ENCODE measurements at places on chromosomes 13 and 19.

GRCh38 chr19:35265900-35266519, 2.8 kb upstream of the USF2 start:
- no peak for DNase-seq

GRCh38 chr13:87058786-87059329, 612.3 kb upstream of the SLITRK5 start:
- no peak for DNase-seq

GRCh38 chr13:113852536-113853517, 11.0 kb downstream of the GAS6 start:
- DNase-seq, result no peak

GRCh38 chr13:50334944-50335343, 319.7 kb downstream of the KCNRG start:
- DNase-seq, result no peak

DNA sequence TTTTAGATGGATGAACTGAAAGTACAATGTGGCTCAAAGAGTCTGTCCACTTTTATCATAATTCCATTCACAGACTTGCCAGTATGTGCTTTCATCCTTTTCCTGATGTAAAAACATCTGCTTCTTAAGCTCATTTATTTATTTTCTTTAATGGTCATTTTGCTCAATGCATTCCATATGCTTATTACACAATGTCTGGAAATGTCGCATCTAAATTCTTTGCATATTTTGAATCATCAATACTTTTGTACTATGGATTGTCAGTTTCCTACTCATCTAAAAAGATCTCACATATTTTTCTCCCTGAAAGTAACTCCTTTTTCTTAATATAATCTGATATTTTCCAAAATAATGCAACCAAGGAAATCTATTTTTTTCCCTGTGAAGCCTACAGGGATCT, 1315.8 kb downstream of the EFNB2 start:
- DNase-seq, result no peak

GRCh38 chr13:20995245-20995838, 66.0 kb downstream of the LATS2 start:
- DNase-seq, result no peak

GRCh38 chr19:49987159-49987698, 26.3 kb upstream of the SIGLEC11 start:
- peak; percentile 79 for DNase-seq

DNA sequence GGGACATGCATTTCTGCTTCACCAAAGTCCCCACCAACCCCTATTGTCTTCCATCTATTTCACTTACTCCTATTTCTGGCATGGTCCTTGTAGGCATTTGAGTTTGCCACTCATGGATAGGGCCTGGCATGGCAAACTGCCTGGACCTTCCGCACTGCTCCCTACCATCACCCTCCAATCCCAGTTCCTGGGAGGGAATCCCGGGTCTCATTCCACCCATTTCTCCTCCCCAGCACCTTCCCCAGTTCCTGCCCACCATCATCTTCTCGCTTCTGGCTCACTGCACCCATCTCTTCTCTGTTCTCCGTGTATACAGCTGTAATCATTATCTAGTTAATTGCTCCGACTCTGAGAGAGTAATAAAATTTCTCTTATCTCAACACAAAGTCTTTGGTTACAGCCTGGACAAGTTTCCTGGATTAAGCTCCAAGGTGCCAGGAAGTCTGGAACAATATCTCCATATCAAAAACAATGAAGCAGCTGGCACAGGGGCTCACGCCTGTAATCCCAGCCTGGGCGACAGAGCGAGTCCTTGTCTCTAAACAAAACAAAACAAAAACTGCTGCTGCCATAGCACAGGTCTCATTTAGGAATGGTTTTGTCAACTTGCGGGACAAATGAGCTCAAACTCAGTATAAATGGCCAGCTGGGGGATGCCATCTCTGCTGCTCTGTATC, 17.0 kb upstream of the COX7A1 start:
- DNase-seq, result no peak

- peak; percentile 72 for DNase-seq
Measured at GRCh38 chr19:13060964-13061927, 41.4 kb downstream of the LYL1 start.

DNA sequence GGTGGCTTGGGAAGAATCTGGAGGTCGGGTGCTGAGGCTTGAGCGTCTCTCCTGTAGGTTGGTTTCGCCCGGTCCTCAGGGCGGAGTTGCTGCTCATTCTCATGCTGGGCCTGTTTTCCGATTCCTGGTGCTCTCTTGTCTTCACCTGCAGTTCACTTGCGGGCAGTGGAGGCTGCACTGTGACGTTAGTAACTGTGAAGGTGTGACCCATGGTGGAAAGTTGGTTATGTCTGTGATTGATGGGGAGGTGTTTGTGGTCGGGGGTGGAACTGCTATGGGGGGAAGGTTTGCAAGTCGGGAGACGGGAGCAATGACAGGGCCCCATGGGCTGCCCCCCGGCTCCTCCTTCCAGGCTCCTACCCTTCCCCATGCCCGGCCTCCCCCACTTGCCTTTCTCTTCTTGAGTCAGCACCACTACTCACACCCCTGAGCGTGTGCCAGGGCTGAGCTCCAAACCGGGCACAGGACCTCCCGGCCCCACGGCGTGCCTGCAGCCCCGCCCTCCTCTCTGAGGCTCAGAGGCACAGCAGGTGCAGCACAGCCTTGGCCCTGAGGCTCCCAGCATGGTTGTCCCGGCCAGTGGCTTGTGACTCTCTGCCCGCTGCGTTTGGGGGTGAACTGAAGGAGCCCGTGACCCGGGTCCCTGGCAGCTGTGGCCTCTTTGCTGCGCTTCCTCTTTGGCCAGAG, 79.1 kb downstream of the ATP11A start:
- no peak for DNase-seq

DNA sequence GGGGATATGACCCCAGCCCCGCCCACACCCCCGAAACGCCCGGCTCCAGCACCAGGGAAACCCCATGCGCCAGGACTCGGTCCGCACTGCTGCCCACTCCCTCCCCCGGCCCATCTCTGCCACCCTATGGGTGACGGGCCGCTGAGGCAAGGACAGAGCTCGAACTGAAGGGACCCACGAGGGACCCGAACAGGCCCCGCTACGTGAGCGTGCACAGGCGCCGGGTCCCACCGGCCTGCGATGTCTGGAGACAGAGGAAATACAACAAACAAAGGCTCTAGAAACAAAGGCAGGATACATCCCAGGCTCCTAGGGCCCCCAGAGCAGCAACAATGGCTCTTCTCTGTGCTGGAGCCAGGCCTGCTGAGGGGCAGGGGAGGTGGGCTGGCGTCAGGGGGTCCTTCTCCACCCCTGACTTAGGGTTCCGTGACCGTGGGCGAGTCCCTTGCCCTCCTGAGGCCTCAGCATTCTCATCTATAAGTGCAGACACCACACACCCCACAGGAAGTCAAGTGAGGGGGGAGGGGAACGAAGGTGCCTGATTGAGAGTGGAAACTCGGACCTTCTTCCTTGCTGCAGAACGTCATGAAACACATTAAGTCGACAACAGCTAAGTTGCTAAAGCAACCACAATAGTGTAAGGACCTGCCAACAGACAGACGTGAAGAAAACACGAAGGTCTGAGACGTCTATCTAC, 3.1 kb downstream of the ABHD17A start:
- DNase-seq, result peak; percentile 62

DNA sequence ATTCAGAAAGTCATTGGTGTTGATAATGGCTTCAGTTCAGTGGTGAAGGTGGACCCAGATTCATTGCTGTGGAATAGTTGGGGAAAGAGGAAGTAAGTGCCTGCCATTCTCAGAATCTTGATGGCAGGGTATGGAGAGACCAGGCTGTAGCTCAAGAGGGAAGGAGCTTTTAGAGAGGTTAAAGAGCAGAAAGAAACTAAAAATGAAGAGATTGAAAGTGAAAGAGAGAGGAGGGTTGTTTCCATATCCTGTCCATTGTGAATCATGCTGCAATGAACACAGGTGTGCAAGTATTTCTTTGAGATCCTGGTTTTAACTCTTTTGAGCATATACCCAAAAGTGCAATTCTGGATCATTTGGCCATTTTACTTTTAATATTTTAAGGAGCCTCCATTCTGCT, 12.5 kb downstream of the GJB6 start:
- no peak for DNase-seq

DNA sequence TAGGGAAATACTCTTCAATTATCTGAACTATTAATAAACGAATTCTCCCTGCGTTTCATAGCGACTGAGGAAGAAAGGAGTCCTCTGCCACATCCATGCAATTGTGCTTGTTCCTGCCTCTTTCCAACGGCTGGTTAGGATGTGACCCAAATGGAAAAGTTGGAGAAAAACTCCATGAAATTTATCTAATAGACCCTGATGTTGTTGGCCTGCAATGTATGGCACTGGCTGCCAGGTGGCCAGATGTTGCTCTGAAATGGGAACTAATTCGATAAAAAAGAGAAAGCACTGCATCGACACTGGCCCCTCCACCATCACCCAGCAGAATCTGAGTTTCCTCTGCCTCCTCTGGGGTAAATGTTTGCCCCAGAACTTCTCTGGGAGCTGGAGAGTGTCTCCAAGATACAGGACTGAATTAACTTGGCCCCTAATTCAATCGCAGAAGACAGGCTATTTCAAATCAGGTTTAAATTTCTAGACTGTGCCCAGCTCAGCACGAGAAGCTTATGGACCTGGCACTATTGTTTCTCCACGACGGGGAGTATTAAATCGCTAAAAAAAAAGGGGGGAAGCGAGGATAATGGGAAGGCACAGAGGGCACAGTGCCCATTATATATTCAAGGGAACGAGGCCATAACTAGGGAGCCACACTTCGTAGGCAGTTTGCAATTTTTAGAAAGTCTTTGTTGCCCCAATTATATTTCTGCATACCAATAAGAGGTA, 103.9 kb downstream of the ZIC5 start:
- no peak for DNase-seq

DNA sequence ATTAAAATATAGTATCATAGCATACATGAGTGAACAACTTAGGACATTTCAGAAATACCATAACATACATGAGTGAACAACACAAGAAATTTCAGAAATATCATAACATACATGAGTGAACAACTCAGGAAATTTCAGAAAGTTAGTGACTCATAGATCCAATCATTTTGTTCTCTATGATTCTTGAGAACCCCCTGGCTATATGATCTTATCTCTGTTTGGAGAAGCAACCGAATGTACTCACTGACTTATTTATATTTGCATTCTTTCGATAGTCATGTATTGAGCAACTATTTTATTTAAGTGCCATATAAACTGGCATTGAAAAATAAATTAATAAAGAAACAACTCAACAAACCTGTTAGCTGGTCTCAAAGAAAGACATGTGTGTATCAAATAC, 251.1 kb downstream of the EFNB2 start:
- DNase-seq, result no peak

- no peak for DNase-seq
Measured at GRCh38 chr13:38883783-38884182, 106.8 kb downstream of the STOML3 start.

DNA sequence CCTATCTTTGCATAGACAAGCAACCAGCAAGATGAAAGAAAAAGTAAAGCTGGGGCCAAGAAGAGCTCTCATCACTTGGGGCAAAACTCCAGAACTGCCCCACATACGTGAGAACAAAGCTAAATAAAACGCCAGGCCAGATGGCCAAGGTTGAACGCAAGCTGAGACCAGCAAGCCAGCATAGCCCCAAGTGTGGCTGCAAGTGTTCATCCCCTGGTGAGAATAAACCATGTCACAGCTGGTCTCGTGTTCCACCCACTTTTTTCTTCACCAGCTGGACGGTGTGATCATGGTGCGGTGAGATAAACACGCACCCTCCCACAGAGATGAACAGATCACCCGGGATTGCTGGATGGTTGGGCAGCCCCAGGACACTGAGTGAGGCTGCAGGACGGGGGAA, 109.6 kb upstream of the CACNA1A start:
- DNase-seq, result no peak

GRCh38 chr19:391207-391557, 17.8 kb downstream of the C2CD4C start:
- DNase-seq, result no peak

DNA sequence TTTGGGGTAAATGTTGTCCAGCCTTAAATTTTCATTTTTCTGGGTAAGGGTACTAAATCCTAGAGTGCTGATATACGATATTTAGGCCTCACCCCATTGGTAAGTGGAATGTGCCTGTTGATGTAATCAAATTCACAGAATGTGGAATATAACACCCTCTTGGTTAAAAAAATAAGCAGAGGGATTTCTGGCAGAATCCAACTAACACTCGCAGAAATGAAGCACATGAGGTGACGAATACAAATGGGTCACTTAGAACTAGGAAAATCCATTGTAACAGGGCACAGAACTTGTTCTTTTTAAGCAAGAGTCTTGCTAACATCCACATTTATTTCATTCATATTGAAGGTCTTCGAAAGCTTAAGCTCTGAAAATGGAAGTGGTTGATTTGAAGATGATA, 320.3 kb downstream of the SHISA2 start:
- DNase-seq, result no peak

DNA sequence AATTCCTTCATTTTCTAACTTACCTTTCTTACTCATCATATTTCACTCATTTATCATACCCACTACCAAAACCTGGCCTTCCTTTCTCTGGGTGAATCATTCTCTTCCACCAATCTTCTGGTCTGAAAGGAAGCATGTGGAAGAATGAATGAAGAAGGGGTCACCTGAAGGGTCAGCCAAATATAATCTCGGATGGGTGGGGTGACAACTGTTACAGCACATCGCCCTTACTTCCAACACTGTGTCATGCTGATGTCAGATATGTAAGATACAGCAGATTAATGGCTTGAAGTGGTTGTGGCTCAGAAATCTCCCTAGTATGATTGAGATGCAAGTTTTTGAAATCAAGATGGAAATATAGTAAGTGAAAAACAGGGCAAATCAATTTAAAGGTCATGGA, 401.7 kb upstream of the HTR2A start:
- no peak for DNase-seq

DNA sequence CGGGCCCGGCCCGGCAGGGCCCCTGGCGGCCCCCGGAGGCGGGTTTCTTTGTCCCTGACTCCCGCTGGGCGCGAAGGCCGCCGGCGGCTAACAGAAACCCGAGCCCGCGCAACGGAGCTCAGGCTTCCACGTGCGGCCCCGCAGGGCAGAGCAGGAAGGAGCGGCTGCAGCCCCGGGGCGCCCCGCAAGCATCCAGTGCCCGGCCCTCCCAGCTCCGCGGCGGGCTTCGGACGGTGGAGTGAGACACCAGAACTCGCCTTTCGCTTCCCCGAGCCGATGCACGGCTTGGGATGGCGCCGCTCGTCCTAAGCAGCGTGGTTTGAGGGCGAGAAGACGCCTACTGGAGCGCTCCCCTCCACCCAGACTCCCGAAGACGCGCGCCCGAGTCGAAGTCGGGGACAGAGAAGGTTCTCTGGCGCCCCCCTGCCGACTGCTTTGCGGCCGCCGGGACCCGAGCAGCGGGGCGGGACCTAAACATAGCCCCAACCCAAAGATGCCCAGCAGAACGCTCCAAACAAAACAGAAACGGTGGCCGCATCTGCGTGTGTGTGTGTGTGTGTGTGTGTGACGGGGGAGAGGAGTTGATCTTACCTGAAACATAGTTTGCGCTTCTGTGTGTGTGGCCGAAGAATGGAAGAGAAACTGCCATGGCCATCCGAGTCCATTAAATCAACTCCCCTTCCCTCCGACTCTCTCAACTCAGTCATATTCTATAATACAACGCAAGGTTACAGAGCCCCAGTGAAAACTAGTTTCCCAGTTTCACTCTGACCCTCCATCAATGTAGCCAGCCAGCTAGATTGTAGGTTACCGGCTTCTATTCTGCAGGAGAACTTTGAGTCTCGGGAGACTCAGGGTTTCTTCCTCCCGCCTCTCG, 629 bp upstream of the FGF9 start:
- DNase-seq, result peak; percentile 38

Data from T-helper 9 cell (primary cell).